ENCODE measurements at places on chromosomes 1 and 21.
A peak's percentile ranks its signal among the peaks of the same experiment; 100 is the strongest.

- no peak for DNase-seq
Measured at GRCh38 chr1:238340989-238341388, 450.3 kb upstream of the ZP4 start.

DNA sequence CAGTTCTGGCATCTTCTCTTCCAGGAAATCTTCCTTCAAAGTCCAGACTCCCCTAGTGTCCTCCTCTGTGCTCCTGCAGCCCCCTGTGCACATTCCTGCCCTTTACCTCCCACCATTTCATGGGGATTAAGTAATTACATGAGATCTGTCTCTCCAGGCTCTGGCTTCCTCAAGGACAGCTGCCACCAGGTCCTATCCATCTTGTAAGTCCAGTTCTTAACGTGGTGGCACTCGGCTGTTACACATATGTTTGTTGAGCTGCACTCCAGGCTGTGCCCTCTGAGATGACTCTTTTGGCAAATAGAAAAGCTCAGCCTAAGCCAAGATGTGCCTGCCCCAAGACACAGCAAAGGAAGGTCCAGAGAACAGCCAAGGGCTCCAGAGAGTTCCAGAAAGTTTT is 57.4 kb upstream of the CAMK1G start:
- no peak for DNase-seq

- DNase-seq, result no peak
Measured at GRCh38 chr1:8343464-8344001, 25.6 kb downstream of the SLC45A1 start.

GRCh38 chr1:200654660-200655059 is 15.0 kb downstream of the DDX59 start:
- no peak for DNase-seq

GRCh38 chr1:36392836-36393235 is 4.9 kb downstream of the LSM10 start:
- no peak for DNase-seq

GRCh38 chr21:28587748-28588147 is 404.9 kb downstream of the LTN1 start:
- DNase-seq, result no peak

DNA sequence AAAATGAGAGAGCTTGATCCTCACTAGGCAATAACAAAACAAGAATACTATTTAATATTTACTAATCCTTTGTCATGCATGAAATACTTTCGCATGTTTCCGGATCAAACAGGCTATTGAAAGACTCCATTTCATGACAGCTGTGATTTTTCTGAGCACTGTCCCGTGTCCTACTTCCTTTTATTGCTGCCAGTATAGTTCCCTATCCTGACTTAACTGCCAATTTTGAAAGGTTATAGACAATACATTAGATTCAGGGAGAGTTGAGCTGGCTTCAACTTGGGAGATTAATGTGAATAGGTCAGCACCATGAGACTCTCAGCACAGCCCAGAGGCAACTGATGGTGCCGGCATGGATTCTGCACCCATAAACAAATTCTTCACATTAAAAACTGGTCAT is 225.8 kb downstream of the VAV3 start:
- DNase-seq, result no peak

DNA sequence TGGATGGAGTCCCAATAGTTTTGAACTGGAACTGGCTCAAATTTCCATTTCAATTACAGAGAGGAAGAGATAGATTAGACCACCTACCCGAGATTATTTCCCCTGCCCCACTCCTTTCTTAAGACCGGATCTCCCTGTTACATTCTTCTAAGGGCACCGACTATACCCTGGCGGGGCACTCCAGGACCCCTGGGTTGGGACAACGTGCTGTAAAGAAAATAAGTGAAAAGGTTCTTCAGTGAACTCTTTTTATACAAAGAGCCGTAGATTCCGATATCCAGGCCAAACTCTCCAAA is 6.7 kb downstream of the NR5A2 start:
- DNase-seq, result no peak

- no peak for DNase-seq
Measured at GRCh38 chr1:170503665-170504064, 28.3 kb upstream of the GORAB start.

GRCh38 chr1:183477986-183478781 is 5.9 kb downstream of the SMG7 start:
- DNase-seq, result no peak

- no peak for DNase-seq
Measured at GRCh38 chr1:183043872-183044854, 20.9 kb downstream of the LAMC1 start.

DNA sequence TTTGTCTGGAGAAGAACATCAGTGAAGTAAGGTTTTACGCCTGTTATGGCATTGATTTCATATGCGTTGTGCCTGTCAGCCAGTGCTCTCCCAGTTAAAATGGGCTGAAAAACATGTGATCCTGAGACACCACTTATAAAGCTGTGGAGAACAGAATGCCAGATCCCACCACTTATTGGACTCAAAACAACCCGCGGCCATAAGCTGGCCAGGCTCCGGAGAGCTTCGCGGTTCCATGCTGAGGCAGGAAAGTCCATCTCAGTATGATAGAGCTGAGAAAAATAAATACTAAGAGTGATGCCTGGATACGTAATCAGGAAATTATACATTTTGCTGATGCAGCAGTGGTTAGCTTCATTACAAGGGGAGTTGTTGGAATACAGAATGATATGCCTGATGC is 5.1 kb downstream of the APOBEC4 start:
- DNase-seq, result no peak

GRCh38 chr1:228445843-228446650 is 29.4 kb upstream of the TRIM17 start:
- no peak for DNase-seq

- DNase-seq, result no peak
Measured at GRCh38 chr1:61482170-61482734, 242.7 kb downstream of the TM2D1 start.

GRCh38 chr1:201570886-201571624 is 32.1 kb downstream of the NAV1 start:
- no peak for DNase-seq

GRCh38 chr1:150895618-150896017 is 8.7 kb downstream of the CTXND2 start:
- DNase-seq, result no peak

DNA sequence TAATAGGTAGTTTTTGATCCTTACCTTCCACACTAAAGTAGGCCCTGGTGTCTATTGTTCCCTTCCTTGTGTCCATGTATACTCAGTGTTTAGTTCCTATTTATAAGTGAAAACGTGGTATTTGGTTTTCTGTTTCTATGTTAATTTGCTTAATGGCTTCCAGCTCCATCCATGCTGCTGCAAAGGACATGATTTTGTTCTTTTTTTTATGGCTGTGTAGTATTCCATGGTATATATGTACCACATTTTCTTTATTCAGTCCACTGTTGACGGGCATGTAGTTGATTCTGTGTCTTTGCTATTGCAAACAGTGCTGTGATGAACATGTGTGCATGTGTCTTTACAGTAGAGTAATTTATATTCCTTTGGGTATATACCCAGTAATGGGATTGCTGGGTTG is 20.8 kb downstream of the PRCC start:
- no peak for DNase-seq

DNA sequence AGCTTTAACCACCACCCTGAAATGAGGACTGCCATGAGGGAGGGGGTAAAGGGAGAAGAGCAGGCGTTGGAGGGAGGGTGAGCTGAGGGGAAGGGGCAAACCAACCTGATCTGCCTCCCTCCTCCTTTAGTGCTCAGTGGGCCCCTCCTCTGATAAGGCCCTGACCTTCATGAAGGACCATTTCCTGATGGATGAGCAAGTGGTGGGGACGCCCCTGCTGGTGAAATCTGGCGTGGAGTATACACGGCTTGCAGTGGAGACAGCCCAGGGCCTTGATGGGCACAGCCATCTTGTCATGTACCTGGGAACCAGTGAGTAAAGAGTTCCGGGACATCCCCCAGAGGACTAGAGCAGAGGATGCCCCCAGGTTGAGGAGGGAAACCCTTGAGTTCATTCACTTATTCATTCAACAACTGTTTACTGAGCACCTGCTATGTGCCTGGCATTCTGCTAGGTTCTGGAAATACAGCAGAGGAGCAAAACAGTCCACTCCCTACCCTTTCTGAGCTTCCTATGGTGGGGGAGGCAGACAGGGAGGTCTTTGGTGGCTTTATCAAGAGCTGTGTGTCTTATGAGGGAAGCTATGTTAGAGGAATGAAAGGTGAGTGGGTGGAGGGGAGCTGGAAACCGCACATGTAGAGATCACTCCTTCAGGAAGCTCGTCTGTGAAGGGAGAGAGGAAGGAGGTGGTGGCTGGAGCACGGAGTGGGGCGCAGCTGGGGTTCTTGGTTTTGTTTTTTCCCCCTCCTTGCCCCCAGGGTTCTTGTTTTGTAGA is 19.5 kb downstream of the SEMA4A start:
- no peak for DNase-seq

- DNase-seq, result no peak
Measured at GRCh38 chr1:79530476-79530875, 523.9 kb upstream of the ADGRL4 start.

- no peak for DNase-seq
Measured at GRCh38 chr21:35139382-35139715, 90.2 kb upstream of the RUNX1 start.

DNA sequence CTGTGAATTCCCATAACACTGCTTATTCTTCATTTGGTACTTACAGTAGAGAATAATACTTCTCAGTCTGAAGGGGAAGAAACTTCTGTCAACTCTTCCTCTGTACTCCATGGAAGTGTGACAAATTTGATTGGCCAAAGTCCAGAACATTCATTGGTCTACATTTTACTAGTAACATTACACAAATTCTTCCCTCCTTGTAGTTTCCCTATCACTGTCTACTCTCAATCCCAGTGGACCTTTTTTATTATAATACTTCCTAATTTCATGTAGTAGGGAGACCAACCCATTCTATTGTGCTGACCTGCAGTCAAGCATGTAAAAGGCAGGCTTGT is 74.7 kb downstream of the ALG6 start:
- DNase-seq, result no peak

GRCh38 chr1:214660900-214661299 is 57.9 kb downstream of the CENPF start:
- DNase-seq, result peak; percentile 39

GRCh38 chr1:155769257-155769656 is 80.4 kb downstream of the DAP3 start:
- no peak for DNase-seq

DNA sequence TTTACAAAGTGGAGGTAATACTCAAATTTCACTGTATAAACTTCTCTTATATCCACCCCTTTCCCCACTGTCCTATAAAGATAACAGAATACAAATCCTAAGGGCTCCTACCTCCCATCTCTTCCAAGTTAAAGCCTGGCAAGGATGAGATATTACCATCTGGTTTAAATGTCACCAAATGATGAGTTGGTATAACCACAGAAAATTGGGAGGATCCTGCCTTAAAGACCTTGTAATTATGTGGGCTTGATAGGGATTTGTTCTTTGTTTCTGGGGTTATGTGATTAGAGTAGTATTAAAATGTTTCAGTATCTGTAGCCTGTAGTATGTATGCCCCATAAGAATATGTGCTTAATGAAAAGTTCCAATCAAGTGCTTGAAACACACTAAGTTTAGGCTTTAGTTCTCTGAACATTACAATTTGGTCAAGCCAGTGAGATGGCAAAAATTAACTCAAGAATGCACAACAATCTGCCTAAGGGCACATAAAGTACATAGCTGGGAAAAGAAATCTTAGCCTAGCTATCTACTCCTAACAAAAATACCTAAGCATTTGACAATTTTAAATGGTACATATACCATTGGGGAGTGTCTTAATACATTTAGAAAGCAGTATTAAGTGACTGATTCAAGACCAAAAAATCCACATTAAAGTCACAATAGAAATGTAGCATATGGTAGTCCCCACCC is 14.0 kb downstream of the KDM5B start:
- DNase-seq, result no peak

DNA sequence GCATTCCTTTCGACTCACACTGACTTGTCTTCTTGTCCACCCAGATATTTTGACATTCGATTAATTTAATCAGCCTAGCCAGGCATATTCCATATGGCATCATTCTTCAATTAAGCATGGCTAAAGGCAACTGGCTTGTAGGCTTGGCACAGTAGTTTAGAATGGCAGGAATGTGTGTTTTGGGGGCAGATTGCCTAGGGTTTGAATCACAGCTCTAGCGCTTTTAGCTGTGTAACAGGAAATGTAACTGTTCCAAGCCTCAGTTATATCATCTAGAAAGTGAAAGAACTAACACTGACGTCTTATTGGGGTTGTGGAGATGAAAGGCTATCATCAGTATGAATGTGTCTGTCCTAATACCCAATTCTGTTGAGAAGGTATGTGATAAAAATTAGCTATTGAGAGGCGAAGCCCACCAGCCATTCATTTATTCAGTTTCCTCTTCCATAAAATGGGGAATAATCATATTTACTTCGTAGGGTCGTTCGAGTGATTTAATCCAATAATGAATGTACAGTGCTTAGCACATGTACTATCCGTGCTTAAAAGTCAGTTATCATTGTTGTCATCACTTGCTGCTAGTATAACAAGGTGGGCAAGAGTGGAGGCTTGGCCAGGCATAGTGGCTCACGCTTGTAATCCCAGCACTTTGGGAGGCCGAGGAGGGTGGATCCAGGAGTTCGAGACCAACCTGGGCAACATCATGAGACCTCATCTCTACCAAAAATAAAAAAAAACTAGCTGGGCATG is 41.6 kb upstream of the GRHL3 start:
- no peak for DNase-seq

DNA sequence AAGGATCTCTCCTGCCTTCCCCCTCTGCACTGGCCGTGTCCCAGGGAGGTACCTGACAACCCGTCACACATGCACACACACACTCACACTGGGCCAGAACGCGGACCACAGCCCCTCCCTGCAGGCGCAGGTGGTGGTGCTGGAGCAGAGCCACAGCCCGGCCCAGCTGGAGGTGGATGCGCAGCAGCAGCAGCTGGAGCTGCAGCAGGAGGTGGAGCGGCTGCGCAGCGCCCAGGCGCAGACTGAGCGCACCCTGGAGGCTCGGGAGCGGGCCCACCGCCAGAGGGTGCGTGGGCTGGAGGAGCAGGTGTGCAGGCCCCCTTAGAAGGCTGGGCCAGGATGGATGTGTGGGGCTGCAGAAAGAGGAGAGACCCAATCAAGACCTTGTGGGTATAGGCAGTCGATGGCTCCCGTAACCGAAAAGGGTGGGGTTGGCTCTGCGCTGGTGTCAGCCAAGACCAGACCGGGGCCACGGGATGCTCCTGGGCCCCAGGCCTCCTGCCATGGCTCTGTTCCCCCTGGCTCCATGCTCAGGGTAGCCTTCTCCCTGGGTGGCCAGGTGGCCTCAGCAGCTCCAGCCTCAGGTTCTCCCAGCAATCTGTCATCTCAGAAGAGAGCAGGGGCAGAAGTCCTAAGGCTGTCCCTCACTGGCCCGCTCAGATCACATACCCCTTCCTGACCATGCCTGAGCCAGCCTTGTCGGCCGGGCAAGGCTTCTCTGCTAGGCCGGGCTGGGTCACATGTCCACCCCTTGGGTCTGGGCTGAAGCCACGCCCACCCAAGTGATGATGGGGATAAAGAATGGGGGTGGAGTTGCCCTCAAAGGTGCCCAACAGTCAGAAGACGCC is 8.9 kb downstream of the MFAP2 start:
- DNase-seq, result no peak

DNA sequence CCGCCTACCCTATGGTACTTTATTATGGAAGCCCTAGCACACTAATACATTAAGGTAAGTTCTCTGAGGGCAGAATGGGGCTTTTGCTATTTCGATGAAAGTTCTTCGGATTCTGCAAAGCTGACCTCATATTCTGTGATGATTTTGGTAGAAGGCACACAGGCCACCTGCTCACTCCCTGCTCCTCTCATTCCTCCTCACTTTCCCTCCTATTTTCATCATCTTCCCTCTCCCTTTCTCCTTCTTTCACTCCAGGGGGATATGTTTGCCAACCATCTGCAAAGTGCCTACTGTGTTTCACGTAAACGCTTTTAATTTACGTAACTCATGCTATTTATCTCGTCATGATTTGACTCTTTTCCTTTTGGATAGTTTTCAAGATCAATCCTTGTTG is 45.0 kb upstream of the ETS2 start:
- DNase-seq, result no peak

All from C1 segment of cervical spinal cord (tissue), 14 donors.